ENCODE measurements at places on chromosomes 2 and 18.

GRCh38 chr2:150599889-150600288 is 112.4 kb upstream of the RND3 start:
- no peak for DNase-seq

GRCh38 chr2:32627441-32627813 is 423 bp upstream of the TTC27 start:
- DNase-seq: peak; percentile 57

GRCh38 chr2:238582159-238582558 is 155.4 kb downstream of the ASB1 start:
- DNase-seq: no peak

GRCh38 chr2:174670446-174670845 is 72.8 kb upstream of the WIPF1 start:
- DNase-seq: no peak

DNA sequence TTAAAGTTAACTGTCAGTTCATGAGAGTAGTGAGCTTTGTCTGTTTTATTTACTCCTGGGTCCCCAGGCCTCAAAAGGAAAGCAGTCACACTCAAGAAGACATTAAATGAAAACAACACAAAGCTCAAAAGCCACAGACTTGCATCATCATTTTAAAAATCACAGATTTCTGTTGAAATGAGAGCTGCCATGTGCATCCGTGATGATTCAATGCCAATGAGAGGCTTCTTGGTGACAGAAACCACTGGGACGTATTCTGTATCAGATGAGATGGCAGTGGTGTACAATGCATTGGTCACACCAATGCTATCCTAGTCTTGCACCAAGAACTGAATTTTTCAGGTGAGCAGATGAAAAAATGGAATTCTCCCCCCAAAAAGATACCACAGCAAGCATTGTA is 204.8 kb downstream of the ANAPC1 start:
- DNase-seq: no peak

- DNase-seq: peak; percentile 69
These were observed at the start of gene TMEM237 for GRCh38 chr2:201643216-201643890. Gene TMEM237, minus strand, starts transcription at chr2:201643503. Its CDS starts 103 bp downstream, at chr2:201643400.

- DNase-seq: no peak
These were observed 171.4 kb downstream of the FSHR start for GRCh38 chr2:48982887-48983435.

GRCh38 chr2:233461481-233461891 is 105.1 kb downstream of the USP40 start:
- DNase-seq: no peak

- DNase-seq: no peak
These were observed 79.8 kb upstream of the CAVIN2 start for GRCh38 chr2:191926671-191927070.

- DNase-seq: no peak
These were observed 41.9 kb upstream of the TANC1 start for GRCh38 chr2:158926478-158926948.

- no peak for DNase-seq
These were observed 26.5 kb downstream of the SLC1A4 start for GRCh38 chr2:65015731-65016130.

GRCh38 chr2:162111958-162112850 is 38.2 kb upstream of the DPP4 start:
- no peak for DNase-seq

DNA sequence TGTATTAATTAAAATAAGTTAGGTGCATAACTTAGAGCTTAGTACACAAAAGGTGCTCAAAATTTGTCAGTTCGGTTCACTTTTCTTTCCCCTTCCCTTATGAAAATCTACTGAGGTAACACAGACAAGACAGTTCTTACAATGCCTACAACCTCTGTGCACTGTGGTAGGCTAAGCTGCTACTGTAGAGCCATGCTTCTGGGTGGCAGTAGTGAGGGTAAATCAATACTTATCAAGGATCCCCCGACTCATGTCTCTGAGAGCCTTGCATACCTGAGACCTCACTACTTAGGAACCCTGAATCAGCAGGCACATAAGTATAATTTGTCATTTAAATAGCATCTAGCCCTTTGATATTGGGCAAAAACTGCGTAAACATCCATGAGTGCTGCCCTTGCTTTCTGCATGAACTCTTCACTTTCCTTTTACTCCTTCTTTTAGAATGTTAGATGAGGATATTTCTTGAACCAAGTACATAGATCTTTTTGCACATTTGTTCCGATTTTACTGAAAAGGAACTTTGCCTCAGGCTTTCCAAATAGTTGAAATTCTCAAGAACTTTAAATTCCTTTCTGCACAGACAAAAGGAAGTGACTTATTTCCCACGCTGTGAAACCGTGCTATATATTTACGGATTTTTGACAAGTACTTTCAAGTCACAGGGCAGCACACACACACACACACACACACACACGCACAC is 234.4 kb downstream of the TRIB2 start:
- no peak for DNase-seq

DNA sequence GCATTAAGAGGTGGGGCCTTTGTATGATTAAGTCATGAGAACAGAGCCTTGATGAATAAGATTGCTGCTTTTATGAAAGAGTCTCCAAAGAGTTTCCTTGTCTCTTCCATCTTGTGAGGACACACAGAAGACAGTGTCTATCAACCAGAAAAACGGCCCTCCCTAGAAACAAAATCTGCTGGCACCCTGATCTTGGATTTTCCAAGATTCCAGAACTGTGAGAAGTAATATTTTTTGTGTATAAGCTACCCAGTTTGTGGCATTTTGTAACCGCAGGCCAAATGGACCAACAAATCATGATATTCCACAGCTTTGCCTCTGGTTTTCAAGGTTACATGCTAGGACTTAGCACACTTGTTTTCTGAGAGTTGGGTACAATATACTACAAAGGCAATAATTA is 687.8 kb downstream of the TDRD15 start:
- DNase-seq: no peak

DNA sequence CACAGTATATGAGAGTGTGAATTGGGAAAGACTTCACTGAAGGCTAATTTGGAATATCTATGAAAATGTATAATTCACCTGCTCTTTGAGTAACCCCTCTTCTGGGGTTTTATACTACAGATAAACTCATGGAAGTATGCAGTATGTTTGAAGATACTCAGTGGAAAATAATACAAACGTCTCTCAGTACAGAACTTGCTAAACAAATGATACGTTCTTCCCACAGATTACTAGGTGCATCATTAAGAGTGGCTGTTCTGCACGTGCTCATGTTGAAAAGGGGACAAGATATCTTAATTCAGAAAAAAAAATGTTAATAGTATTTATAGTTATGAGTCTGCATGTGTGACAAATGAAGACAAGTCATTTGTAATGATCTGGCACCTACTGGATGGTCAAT is 70.2 kb upstream of the EPAS1 start:
- no peak for DNase-seq

DNA sequence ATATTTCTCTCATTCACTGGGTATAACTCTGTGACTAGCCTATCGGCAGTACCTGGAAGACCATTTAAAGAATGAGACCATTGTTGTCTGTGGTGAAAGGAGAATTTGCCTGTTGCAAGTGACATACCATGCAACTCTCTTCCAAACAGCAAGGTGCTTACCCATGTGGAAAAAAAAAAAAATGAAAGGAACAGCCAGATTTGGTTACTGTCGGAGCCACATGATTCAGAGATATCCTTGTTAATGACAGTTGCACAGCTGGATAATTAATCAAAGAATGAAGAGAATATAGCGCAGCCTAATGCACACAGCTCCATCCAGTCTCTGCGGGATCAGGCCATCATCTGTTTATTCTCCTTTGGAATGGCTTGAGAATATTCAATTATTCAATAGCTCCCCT is 141.8 kb downstream of the HRH4 start:
- DNase-seq: no peak

GRCh38 chr2:177717831-177718618 is 325.5 kb downstream of the AGPS start:
- DNase-seq: no peak

DNA sequence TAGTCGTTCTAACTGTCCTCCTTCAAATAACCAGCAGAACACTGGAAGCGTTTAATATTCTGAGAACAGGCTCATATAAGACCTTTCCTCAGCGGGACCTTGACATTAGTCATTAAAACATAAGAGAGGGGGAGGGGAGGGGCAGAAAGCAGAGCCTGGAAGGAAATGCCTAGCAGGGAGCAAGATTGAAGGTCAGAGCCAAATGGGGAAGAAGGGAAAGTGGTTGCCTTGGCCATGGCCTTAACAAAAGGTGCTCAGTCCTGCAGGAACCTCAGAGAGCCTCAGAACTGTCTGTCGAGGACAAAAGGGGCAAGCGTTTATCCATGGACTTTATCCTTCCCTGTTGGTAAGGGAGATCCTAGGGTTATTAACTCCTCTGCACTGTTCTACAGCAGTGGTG is 856 bp upstream of the PLA2R1 start:
- no peak for DNase-seq

DNA sequence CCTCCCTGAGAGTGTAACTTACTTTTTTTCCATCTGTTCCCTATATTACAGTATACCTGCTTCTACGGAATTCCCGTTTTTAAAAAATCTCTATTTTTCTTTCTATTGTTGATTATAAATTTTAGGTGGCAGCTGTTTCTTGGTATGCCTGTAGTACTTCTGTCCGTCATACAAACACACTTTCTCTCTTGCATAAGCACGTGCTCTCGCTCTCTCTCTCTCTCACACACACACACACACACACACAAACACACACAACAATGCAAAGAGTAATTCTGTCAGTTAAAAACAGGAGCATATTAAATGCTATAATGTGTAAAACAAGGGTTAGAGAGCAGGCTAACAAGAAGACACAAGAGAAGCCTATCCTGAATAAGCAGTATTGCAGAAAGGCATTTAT is 140.5 kb downstream of the THADA start:
- DNase-seq: no peak

DNA sequence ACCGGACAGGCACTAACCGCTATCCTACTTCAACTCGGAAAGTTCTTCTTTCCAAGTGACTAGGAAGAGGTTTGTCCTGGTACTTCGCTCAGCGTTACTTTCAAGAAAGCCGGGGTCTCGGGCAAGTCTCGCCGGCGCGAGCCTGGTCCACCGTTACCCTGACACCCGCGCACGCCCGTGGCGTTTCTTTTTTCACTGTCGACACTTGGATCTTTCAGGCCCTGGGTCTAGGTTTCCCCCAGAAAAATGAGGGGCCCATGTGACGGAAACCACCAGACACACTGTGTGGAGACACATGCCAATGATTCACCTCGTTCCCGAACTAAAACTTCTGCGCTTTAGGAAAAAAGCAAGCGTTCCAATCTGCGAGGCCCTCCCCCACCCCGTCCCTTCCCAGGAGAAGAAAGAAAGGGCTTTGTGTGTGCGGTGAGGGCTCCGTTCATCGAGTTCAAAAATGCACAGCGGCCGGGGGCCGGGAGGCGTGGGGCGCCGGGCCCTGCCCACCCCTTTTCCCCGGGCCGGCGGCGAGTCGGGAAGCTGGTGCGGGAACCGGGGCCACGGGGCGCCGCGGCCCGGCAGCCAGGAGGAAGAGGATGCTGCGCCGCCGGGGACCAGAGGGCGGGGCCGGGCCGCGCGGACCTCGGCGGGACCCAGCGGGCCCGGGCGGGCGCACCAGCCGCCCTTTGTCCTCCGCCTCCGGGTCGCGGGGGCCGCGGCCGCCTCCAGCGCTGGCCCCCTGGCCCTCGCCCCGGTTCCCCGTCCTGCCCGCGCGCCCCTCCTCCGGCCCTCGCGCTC is 2.6 kb downstream of the ZNF521 start:
- DNase-seq: peak; percentile 1

DNA sequence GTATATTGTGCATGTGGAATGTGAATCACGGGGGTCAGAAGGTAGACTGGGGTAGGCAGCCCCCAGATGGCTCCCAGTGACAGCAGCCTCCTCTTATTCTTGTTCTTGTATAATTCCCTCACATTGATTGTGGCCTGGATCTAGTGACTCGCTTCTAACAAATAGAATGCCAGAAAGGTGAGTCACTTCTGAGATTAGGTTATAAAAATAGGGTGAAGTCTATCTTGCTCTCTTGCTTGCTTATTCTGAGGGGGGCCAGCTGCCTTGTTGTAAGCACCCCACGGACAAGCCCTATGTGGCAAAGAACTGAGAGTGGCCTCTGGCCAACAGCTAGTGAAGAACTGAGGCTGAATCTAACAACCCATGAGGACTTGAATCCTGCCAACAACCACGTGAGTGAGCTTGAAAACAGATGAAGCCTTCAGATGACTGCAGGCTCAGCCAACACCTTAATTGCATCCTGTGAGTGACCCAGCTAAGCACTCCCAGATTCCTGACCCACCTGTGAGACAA is 15.6 kb upstream of the RMND5A start:
- DNase-seq: no peak

Data from activated CD8-positive, alpha-beta T cell treated with anti-CD3 and anti-CD28 coated beads for 36 hours (primary cell).